Caco-2 (cell line): ENCODE measurements at places on chromosomes 2 and 18. TPM values are rescaled to one million over a fixed set of nuclear protein-coding genes. Genes with fewer than 3 reads are reported as not detected.

Gene SPP2
- not detected in 2 replicates for total RNA-seq

Gene AKAIN1
- not detected in 2 replicates for total RNA-seq

Gene PPM1G
- 140 and 149 TPM in 2 replicates for total RNA-seq

Gene DNER
- not detected in 2 replicates for total RNA-seq

Gene EFHD1
- 4.1 and 4.2 TPM in 2 replicates for total RNA-seq
